ENCODE measurements at places on chromosomes 3 and 15.

GRCh38 chr3:170804078-170804477 is 65.9 kb downstream of the RPL22L1 start:
- no peak for DNase-seq

DNA sequence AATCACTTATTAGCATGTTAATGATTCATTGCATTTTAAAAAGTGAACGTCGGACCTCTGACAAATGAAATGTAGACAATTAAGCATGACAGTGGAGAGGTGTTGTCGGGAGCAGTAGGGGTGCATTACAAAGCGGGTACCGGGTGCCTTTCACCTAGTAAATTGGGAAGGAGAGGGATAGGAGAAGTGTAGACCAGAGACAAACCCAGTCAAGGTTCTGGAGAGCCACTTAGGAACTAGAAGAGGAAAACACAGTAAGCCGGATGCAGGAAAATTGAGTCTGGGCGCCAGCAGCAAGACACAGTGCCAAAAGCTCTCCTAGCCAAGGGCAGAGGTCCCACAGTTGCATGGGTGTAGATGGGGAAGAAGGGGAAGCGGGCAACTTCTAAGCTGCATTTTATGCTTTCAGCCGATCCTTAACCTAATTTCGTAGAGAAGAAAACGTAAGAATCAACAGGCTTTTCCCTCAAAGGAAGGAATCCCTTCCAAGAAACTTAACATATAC is 3.1 kb upstream of the CERS3 start:
- no peak for DNase-seq

DNA sequence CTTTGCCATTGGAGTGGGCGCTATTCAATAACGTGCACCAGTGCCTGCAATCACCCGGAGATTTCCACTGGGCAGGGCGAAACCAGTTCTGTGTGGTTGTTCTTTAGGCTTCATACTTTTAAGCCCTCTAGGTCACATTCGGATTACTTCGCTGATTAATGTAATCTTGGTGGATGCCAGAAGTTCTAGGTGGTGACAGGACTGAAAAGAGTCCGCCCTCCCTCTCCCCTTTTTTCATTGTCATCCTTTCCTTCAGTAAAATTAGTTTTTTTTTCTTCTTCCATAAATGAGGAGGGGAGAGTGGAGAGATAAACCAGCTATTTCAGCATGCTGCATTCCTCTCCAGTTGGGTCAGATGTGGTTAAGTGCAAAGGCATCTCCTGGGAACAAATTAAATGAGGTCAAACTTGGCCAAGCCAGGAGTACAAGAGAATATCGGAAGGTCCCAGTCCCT is 2.3 kb upstream of the SLC2A2 start:
- no peak for DNase-seq

DNA sequence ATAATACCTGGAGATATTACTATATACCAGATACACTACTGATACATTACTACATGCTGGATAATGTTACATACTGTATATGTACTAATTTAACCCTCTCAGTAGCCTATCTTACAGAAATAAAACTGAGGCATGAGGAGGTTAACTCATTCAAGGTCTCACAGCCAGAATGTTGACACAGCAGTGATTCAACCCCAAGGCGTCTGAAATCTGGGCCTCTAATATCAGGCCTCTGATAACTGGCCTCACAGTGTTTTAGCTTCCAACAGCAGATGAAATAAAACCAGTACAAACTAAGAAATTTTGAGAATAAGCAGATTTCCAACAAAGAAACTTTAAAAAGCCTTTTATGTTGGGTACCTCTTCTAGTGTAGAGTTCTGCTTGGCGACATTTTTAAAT is 23.4 kb downstream of the DZIP1L start:
- no peak for DNase-seq

DNA sequence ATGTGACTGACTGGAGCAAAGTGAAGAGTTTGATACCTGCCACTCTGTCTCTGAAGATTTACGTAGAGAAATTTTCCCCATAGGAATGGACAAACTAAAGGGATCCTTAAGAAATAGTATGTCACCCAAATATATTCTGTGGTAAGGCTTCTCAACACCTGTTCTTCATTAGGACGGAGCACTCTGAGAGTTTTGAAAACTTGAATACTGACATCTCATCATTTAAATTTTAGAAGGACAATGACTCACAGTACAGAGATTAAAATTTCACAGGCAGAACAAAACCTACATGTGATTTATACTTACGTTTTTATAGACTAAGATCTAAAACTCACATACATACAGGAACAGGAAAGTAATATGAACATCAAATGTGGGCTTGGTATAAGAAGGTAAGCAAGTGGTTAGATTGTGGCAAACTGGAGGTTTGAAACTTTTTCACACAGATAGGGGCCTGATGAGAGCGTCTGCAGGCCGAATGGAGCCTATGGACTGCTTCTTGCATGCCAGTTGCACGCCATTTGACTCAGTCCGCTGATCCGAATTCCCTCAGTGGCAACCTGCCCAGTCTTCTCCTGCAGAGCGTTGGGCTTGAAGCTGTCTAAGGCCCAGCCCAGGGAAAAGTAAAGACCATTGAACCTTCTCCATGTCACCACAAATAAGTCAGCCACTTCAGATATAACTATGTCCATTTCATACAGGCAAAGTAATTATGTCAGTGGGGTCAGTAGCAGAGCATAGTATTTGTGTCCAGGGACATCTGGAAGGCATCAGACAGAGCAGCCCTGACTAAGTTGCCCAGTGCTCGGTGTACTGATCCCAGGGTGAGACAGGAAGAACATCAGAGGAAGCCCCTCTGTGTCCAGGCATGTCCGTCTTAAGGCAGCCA is 45.7 kb downstream of the ZBTB38 start:
- DNase-seq: no peak

- DNase-seq: peak; percentile 91
These were observed 425 bp upstream of the FYTTD1 start for GRCh38 chr3:197749315-197749600.

DNA sequence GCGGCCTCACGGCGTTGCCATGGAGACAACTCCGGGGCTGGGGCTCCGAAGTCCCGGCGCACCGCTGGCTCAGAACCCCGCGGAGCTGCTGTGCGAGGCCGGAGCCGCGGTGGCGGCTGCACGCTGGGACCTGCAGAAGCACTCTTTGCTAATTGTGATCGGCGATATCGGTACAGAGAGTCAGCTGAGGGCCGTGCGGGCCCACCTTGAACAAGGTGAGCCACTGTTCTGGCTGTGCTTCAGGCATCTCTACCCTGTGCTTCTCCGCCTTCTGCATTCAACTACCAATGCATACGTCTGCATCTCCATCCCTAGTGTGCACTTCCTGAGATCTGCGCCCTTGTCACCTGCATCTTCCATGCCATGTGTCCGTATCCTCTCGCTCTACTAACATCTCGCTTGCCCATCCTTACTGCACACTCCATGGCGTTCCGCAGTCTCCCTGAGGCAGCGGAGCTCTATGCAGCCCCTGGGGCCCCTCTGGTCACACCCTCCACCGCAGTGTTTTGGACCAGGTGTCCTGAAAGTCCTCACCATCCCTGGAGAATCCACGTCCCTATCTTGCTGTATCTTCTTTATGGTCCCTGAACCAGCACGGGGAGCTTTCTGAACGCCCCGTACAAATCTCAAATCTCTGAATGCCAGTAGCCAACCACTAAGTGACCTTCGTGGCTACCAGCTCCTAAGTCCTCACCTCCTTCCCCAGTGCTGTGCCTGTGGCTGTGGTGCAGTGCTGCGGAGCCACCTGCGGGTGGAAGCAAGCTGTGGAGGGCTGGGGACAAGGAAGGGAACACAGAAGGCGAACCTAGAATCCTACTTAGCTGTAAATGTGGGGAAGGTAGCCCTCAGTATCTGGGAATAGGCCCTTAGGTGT is 6.2 kb upstream of the MAP1A start:
- no peak for DNase-seq

- no peak for DNase-seq
These were observed 154.8 kb upstream of the SNTN start for GRCh38 chr3:63497641-63498040.

DNA sequence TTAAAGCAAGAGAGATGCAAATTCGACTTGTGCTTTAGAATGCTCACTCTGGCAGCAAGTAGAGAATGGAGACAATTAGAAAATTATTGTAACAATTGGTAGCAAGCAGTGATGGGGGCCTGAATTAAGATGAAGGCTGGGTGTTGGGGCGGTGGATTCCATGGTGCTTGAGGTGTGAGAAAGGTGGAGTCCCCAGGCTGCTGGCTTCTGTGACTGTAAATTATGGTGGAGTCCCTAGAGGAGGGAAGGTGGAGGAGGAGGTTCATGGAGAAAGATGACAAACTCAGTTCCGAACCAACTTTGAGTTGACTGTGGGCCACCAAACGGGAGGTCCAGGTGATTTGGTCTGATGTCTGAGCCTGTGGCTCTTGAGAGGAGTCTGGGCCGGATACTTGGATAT is 10.7 kb upstream of the SMAD3 start:
- DNase-seq: no peak

DNA sequence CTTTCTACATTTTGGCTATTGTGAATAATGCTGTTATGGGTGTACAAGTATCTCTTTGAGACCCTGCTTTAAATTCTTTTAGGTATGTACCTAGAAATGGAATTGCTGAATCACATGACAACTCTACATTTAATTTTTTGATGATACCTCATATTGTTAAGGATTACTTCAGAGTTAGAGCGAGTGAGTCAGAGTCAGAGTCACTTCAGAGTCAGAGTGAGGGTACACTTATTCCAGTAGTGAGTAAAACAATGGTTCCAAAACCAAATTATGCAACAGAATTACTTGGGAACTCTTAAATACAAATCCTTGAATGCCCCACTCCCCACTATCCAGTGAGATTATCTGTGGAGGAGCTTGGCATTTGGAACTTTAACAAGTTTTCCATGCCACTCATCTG is 50.3 kb upstream of the SNRK start:
- DNase-seq: no peak

DNA sequence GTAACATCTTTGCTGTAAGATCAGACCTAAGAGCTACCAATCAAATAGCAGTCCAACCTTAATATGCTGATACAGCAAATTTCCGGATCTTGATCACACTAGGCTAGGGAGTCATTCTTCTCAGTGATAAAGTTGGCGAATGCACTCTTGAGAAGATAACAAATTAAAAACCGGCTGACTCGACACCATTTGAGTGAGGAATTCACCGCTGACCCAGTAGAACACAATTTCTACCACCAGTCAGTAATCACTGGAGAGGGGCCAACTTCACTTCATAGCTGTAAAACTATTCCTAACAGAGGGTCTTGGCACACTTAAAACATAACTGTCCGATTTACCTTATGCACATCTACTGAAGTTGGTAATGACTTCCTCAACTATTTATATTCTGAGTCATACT is 47.2 kb downstream of the MEIS2 start:
- no peak for DNase-seq

DNA sequence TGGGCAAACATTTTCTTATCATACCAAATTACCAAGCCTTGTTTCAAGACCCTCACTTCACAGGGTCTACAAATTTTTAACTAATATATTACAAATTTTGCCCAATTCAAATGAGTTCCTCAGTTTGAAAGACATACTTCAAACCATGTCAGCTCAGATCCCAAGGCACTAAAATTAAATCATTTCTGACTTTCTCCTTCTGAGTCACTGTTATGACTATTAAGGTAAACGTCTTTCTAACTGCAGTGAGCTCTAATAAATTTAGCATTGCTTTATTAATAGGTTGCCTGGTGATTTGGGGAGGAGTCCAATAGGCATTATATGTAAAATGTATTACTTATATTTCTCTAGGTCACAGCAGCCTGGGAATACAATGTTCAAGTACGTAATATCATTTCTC is 158.2 kb upstream of the ARHGEF26 start:
- no peak for DNase-seq

DNA sequence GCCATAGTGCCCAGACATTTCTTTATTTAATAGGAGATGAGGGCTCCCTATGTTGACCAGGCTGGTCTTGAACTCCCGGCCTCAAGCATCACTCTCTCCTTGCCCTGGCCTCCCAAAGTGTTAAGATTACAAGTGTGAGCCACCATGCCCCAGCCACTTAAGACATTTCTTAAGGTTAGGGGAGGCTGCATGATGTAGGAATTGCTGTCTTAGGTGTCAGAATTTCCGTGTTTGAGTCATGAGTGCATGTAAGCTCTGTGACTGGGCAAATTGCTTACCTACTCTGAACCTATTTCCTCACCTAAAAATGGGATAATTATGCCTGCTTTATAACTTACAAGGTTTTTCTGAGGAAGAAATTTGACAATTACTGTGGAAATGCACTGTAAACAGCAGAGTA is 34.2 kb upstream of the SIAH2 start:
- DNase-seq: no peak

DNA sequence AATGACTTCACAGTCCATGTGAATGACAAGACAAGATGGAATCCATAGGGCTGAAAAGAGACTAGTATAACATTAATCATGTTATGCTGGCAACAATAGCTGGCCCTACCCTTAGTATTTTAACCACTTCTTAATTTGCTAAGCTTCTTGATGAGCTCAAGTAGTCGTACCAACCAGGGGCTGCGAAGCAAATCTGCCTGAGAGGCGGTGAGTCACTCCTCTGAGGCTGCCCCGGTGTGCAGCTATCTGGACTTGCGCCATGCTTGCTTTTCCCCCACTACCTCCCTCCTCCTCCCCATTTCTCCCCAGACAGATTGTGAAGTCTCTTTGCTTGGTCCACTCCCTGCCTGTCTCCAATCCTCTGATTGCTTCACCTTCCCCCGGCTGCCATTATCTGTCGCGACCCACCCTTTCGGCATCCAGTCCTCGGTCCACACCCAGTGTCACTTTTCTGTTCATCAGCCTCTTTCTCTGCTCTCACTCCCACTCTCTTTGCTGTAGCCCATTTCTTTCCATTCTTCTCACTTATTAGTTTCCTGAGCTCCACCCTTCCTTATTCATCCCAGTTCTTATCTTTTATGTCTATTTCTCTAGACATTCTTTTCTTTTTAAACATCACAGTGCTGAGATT is 42.7 kb downstream of the DUT start:
- no peak for DNase-seq

- peak; percentile 24 for DNase-seq
These were observed 97.2 kb downstream of the TBC1D5 start for GRCh38 chr3:17645074-17645698.

- DNase-seq: no peak
These were observed 42.5 kb upstream of the SPTSSB start for GRCh38 chr3:161413855-161414210.

DNA sequence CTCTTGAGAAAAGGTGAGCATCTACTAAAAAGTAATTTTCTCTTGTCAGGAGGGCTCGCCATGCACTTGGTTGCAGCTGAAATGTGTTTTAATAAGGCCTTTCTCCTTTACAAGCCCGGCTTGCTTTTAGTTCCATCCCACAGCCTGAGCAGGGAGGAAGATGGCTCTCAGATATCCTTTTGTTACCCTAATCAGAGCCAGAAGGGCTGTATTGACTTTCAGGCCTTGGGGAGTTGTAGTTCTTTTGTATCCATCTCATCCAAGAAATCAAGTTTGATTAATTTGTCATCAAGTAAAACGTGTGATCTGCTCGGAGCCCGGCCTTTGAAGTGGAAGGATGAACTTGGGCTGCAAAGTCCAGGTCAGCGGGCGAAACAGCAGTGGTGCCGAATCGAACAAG is 52.9 kb downstream of the EIF4E3 start:
- no peak for DNase-seq

GRCh38 chr15:52220251-52220650 is 29.1 kb upstream of the GNB5 start:
- DNase-seq: no peak

GRCh38 chr3:12222775-12223485 is 64.2 kb upstream of the TIMP4 start:
- no peak for DNase-seq
